8988T (cell line): ENCODE measurements at places on chromosomes 13 and 19.

DNA sequence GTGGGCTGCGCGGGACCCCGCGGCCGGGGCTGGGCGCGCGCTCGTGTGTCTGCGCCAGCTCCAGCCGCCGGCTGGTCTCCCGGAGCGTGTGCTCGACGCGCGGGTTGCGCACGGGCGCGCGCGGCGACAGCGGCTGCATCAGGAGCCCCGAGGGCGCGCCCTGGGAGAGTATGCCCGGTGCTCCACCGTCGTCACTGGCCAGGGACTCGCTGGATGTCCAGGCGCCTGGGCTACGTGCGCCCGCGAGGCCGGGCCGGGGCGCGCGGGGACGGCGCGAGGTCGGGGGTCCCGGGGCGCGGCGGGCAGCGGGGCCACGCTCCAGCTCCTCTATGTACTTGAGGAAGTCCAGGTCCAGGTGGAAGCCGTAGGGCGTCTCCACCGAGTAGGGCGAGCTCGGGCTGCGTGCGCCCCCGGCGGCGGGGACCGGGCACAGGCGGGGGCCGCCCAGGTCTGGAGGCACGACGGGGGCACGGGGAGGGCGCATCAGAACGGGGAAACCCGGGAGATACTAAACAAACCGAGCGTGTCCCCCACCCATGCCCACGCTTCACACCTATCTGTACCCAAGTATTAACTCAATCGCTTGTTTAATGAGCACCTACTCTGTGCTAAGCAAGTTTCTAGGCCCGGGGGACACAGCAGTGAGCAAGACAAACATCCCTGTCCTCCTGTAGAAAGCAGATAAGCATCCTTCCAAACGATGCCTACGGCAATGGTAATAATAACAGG, 7.6 kb downstream of the KANK3 start:
- peak; percentile 53 for DNase-seq

- peak; percentile 75 for DNase-seq
Observed at GRCh38 chr19:55165952-55166529, 372 bp downstream of the DNAAF3 start.

DNA sequence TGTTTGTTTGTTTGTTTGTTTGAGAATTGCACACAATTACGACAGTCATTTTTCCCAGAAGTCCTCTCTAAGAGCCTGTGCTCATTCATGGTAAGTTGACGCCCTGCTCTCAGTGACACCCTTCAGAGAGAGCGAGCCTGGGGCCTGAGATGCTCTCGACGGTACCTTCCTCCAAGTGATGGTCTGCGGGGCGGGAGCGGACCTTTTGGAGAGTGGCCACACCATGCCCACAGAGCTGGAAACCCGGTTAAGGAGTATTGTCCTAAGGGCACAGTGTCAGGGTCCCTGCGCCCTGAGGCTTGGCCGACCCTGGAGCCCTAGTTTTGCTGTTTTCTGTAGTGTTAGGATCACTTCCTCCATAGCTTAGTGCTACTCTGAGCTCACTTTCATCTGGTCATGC, 3.6 kb downstream of the POP4 start:
- no peak for DNase-seq

DNA sequence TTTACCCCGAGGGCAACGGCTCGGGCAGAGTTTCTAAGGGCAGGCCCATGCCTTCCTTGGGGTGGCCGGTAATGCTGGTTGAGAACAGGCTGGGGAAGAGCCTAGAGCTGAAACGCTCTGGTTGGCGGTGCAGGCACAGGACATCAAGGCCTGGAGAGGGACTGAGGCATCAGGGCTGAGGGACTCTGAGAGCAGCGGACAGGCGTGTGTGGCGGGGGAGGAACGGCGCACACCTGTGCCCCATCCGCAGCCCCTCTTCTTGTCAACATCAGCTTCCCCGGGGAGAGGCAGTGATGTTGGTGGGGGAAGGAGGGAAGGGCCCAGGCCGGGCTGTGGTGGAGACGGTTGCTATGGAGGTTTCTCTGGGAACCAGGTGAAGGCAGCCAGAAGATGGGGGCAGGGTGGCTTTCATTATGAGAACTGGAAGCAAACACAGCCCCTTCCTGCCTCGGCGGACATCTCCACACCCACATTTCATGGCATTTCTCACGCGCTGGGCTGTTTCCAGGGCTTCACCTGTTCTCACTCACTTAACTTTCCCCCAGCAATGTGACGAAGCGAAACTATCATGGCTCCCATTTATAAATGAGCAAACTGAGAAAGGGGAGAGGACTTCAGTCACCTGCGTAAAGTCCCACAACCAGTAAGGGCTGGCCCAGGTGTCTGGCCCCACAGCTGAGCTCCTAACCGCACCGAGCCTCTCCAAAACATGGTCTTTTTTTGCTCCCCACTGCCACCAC, 8.2 kb upstream of the ATF5 start:
- no peak for DNase-seq

- no peak for DNase-seq
Observed at GRCh38 chr13:107576430-107576829, 638.9 kb downstream of the LIG4 start.

DNA sequence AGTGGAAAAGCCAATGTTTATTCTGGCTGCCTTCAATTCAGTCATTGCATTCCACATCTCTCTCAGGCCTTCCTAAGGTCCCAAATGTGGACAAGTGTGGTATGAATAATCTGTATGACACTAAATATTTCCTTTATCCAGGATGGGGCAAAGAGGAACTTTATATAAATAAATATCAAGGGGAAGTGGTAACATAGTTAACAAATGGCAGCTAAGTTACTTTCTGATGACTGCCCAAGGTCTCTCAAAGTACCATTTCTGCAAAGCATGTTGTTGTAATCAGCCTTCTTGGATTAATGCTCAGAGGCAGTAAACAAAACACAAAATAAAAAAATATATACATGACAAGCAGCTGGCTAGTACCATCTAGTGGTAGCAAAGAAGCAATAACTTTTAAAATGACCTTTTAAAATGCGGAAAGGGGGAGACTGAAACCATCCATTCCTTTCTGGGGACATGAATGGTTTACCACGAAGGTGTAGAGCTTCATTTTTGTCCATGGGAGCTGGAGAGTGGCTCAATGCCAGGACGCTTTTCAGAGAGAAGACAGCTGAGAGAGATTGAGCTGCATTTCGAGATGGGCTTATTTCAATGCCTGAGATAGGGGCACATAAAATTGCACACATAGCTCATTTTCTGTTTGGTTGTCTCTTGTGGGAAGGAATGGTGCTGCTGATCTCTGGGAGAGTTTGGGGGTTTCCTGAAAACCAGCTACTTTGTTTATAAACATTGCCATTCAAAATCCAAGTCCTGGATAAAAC, 259.2 kb downstream of the RFC3 start:
- DNase-seq = no peak

DNA sequence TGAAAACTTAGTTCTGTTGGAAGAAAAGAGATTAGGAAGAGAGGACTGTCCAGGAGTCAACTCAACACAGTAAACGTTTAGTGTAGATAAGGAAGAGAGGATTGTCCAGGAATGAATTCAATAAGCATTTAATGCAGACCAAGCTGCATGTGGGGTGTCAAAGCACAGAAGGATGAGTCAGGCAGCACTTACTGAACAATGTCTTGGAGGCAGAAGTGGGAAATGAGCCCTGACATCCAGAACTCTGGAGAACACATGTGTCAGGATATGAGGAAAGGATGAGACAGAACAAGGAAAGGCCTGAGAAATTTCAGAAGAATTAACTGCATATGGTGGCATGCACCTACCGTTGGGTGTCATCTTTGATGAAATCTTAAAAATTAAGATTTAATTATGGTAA, 429.2 kb upstream of the HTR2A start:
- DNase-seq = no peak

DNA sequence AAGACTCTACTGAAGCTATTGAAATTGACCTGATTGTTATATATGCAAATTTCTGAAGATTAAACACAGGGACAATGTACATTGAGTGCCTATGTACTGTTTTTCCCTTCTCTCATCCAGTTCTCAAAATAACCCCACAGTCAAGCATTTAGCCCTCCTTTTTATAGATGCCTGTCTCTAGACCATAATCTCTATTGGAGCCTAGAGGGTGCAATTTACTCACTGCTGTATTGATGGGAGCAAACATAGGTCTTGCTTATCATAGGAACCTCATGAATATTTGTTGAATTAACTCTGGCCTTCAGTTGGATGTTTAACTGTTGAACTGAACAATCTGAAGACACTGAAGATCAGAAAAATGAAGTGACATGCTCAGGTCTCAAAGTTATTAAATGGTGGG, 183.0 kb downstream of the RFC3 start:
- no peak for DNase-seq

- no peak for DNase-seq
Observed at GRCh38 chr13:110600261-110600819, 15.0 kb upstream of the NAXD start.

DNA sequence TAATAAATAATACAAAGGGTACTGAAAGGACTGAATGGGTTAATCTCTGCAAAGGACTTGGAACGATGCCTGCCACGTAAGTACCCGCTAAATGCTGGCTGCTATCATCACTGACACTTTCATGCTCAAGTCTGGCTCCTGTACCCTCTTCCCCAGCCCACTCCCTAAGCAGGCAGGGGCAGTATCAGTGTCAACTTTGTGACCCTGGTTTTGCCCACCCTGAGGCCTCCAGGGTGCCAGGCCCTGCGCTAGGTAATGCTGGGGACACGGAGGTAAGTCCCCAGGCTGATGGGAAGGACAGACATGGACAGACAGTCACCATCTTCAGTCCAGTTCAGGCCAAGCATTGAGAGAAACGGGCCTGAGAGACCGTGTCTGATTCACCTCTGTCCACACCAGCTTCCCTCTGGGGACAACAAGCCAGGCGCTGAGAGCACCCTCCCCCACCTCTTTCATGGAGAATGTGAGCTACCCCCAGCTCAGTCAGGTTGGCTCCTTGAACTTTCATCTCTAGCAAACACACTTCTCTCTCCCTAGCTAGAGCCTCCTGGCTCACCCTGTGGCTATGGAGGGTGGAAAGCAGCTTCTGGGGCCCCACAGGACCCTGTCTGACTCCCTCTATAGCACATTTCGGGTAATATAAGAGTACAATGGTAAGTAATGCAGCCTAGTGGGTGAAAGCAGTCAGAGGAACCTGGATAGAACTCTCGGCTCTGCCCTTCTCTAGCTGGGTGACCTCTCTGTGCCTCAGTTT, 800 bp downstream of the ETFB start:
- no peak for DNase-seq

- no peak for DNase-seq
Observed at GRCh38 chr13:33561627-33562026, 256.3 kb upstream of the RFC3 start.

DNA sequence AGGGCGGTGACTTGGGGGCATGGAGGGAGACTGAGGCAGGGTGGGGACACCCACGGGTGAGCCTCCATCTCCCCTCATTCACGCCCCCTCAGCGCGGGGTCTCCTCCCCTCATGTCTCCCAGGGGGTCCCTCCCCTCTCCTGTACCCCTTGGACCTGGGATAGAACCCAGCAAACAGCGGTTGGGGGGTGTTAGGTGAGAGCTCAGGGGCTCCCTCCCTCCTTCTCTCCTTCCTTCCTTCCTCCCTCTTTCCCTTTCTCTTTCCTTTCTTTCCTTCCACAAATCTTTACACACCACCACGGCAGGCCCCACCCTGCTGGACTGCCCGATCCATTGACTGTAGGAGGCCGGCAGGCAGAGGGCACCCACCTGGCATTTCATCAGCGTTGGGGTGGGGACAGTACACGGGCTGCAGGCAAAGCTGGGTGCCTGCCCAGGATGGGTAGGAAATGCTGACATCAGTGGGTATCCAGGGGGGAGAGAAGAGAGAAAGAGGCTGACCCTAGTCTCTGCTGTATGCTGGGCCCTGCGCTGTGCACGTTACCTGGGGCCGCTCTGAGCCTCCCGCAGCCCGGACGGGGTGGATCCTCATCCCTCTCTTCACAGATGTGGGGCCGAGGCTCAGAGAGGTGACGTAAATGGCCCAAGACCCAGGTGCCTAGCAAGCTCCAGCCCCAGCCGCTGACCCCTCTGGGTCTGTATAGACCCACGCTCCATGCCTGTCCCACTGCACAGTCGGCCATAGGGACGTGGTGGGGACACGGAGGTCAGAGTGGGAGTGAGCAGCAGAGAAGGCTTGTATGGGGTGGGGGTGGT, 3.5 kb downstream of the SSC5D start:
- no peak for DNase-seq

- DNase-seq = no peak
Observed at GRCh38 chr13:106802917-106803316, 235.0 kb upstream of the ARGLU1 start.

DNA sequence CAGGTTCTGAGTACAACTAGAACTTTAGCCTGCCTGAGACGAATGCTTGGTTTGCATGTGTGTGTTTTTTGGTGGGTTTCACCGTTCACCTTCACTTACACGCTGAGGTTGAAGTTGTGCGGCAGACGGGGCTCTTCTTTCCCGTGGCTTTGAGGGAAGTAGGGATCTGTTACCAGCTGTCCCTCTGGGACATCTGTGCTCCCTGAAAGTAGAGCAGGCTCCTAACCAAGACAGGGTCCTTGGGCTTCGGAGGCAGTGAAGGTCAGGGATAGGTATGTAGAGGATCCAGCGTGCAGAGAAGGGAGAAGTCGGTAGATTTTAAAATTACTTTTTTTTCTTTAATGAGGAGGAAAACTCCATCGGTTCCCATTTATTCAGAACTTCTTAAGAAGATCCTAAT, 48.7 kb downstream of the ZNF536 start:
- no peak for DNase-seq

- no peak for DNase-seq
Observed at GRCh38 chr19:45280471-45280961, 29.4 kb downstream of the MARK4 start.

GRCh38 chr13:93963266-93964145, 516.0 kb downstream of the DCT start:
- DNase-seq = no peak
